ENCODE measurements at places on chromosomes 5 and 9.

DNA sequence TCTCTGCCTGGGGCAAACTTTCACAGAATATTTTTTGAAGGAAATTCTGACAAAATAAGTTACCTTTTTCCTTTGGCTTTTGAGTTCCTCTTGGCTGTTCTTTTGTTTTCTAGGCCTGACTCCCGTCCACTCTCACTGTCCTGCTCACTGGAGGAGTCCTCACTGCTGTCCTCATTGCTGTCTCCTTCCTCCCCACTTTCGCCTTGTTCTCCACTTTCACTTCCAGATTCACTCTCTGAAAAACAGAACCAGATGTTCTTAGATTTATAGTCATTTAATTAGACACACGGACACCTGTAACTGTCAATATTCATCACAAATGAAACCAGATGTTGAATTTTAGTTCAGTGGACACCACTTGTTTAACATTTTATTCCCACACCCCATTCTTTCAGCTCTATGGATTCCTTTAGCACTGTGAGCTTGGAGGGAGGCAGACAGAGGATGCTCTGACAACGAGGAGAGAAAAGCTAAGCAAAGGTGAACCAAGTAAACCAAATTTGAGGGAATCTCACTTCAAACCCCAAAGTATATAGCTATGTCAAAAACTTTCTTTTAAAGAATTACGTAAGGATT lies 180.7 kb downstream of the AP3B1 start:
- no peak for DNase-seq

DNA sequence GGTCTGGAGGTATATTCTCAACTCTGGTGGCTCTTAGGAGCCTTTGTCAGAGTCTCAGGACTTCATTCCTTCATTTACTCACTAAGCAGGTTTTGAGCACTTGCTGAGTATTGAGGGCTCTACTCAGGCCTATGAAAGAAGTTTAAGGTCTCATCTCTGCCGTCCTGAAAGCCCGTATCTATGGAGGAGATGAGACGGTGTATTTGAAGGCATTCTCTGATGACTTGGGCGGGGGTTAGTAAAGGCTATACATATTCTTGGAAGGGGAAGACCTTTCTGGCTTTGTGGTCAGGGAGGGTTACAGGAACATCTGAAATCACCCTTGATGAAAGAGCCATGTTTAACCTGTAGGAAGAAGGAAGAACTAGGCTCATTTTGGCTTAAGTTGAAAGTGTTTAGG lies 21.9 kb downstream of the RASGRF2 start:
- DNase-seq, result no peak

- DNase-seq, result no peak
Measured at GRCh38 chr5:124453221-124454051, 293.0 kb downstream of the ZNF608 start.

DNA sequence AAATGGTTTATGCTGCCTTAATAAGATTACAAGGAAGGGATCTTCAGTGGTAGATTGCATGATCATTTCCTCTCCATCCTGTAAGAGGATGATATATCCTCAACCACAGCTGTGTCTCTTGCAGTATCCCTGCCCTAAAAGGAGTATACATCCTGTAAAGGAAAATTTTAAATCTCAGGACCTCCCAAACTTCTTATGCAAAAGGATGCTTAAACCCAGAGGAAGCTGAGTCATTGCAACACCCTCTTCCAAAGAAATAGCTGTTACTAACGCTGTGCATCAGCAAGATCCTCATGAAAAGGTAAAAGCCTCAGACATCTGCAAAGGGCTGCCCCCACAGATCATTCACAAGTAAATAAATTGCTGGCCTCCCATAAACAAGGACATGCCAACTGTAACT lies 599.0 kb downstream of the PRELID2 start:
- no peak for DNase-seq

GRCh38 chr9:127637322-127637847 lies 25.3 kb downstream of the STXBP1 start:
- no peak for DNase-seq

DNA sequence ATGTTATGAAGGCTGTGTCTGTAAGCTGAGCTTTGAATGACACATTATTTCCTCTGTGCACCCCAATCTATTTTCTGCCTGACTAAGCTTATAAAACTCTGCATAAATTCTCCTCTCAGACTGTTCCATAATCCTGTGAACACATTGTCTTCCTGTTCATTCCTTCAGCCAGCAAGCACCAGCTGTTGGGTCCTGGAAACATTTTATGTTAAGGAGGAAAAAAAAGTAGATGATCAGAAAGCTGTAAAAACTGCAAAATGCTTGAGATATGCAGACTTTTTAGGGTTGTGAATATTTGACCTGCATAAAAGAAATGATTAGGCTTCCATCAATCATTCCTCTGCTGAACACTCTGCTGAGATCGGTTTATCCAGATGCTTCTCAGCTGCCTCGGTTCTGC lies 1246.0 kb upstream of the DMAC1 start:
- no peak for DNase-seq

GRCh38 chr5:137754961-137755762 lies 999 bp upstream of the HNRNPA0 start:
- DNase-seq, result no peak

GRCh38 chr5:112154940-112155686 lies 264.0 kb downstream of the EPB41L4A start:
- peak; percentile 85 for DNase-seq

- DNase-seq, result no peak
Measured at GRCh38 chr5:113292462-113292861, 142.3 kb downstream of the TSSK1B start.

GRCh38 chr9:77947651-77948050 lies 84.0 kb downstream of the GNAQ start:
- no peak for DNase-seq

DNA sequence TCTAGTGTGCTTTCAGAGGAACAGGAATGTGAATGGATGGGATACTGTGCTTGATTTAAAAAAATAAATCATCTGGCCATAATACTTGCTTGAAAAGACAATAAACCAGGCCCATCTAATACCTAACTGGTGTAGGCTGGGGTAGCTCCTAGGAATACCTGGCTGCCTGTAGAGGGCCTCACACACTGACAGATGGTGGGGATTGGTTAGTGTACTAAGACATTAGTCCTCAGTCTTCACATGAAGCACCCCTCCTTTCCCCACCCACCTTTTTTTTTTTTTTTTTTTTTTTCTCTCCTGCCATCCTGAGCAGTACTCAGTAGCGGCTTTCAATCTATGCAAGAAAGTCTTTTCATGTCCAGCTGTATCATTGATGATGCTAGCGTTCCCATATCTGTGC lies 130.5 kb downstream of the ADGRV1 start:
- DNase-seq, result no peak

- DNase-seq, result no peak
Measured at GRCh38 chr9:7097785-7098752, 340.3 kb downstream of the KDM4C start.

- DNase-seq, result no peak
Measured at GRCh38 chr5:175753536-175754402, 95.9 kb downstream of the HRH2 start.

- no peak for DNase-seq
Measured at GRCh38 chr9:99166149-99166548, 55.6 kb downstream of the ALG2 start.

- DNase-seq, result no peak
Measured at GRCh38 chr9:78038620-78039300, 7.1 kb upstream of the GNAQ start.

DNA sequence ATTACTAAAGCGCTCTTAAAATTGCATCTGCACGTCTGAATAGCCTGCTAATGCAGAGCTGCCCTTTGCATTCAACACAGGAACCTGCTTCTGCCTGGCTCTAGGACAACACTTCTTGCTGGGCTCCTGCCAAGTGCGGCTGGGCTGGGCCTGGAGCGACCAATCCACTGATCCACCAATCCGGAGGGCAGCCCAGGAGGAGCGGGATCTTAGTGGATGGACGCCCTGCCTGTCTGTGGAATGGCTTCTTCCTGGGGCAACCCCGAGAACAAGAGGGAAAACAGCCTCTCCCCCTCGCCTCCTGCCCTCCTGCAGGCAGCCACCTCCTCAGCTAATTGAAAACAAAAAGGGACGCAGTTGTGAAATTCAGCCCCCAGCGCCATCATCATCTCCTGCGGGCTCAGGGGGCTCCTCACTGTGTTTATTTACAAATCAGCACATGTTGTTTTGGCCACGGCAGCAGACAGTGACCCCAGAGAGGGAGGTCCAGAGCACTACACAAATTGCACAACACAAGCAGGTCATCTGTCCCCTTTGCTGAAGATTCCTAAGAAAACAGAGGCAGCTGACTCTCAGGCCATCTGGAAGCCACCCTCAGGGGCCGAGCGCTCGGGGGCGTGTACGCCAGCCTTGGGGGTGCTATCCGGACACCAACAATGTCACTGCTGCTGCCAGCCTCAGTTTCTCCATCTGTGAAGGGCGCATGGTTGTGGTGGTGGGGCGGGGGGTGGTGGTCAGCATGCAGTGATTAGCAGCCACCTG lies 57.3 kb downstream of the GADD45G start:
- DNase-seq, result no peak

GRCh38 chr5:6826756-6827155 lies 113.5 kb downstream of the TENT4A start:
- DNase-seq, result no peak

DNA sequence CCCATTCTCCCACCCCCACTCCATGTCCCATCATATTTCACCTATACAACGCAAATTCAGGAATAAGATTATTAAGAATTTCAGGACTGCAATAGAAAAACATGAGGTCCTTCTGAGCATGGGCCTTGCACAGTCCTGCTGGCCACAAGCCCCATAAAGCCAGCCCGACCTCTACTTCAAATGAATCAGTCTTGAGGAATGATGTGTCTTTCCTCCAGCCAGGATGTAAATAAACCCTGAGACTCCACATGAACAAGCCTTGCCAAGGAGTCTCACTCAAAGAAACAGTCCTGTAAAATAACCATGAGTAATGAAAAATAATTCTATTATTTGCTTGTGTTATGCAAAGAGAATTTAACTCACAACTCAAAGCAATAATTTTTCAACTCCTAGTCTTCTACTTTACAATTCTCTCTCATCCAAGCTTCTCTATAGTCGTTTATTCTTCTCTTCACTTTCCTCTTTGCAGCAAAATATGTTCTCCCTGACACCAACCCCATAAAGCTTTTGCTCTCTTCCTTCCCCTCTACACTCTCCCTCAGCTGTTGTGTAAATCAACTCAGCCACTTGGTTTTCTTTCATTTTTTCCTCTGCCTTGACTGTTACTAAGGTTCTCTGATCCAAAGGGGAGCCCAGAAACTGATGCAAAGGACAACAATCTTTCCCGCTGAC lies 140.1 kb upstream of the MOCS2 start:
- DNase-seq, result no peak

GRCh38 chr9:116979456-116979855 lies 292.4 kb downstream of the TRIM32 start:
- no peak for DNase-seq

- DNase-seq, result no peak
Measured at GRCh38 chr5:67770431-67771025, 445.0 kb upstream of the PIK3R1 start.

DNA sequence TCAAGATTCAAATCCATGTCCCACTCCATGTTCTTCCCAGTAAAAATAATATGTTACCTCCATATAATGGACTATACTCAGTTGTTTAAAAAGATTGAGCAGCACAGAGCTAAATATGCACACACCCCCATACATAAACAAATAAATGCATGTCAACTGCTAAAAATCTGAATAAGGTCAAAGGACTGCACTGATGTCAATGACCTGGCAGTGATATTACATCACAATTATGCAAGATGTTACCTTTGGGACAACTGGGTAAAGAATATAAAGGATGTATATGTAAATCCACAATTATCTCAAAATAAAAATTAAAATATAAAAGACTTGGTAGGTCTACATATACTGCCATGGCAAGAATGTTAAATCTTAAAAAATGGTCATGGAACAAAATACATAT lies 57.9 kb downstream of the CDK5RAP2 start:
- no peak for DNase-seq

- DNase-seq, result peak; percentile 38
Measured at GRCh38 chr9:4680173-4680525, 780 bp downstream of the CDC37L1 start.

DNA sequence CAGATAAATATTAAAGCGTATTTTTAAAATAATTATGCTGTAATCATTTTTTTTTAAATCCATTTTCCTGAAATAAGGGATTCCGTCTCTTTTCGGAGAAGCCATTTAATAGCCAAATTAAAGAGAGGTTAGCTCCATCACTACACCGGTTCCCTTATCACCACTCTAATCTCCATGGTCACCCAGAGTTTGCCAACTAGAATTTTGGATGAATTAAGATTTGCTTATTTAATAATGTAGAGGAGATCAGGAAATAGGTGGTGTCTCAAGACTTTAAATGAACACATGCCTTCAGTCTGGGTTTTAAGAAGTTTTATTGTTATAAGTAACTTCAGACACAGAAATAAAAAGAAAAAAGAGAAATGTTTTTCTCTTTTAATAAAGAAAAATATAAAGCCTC lies 151.7 kb downstream of the TTC39B start:
- no peak for DNase-seq

DNA sequence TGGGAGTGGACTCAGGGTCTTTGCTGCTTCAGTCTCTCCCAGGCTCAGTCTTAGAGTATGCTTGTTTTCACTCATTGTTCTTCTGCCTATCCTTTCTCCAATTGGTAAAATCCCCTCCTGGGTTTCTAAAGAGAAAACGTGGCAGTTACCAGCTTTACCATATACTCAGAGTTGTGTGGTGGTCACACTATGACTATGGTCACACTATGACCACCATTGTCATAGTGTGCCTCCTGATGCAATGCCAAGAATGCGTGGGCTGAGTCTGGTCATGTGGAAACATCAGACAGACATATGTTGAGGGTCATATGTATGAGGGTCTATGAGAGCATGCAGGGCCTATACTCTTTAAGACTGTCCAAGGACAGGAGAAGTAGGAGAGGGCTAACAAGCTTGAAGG lies 326.5 kb upstream of the PRR16 start:
- no peak for DNase-seq

- DNase-seq, result peak; percentile 79
Measured at GRCh38 chr5:148733601-148734438, 79.5 kb upstream of the HTR4 start.

DNA sequence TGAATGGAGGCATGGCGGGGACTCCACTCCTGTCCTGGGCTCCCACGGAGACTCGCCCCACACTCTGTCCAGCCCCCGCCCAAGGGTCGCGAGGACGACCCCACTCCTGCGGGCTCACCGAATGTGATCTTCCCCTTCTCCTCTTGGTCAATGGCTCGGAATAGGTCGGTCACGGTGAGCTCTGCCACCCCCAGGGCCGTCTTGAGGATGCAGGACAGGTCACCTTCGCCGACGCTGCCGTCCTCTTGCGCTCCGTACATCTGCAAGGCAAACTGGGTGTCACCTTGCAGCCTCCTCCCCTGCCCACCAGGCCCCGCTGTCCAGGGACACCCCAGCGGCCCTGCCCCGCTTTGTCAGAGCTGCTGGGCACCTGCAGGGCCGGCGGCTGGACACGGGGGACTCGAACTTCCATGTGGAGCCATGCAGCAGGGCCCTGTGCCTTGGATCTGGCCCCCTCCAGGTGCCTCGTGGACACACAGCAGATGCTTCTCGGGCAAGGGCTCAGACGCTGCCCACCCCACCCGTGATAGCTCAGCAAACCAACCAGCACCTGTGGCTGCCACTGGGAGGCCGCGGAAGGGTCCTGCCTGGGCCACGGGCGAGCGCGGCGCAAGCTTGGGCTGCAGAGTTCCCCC lies 21.5 kb upstream of the SLC6A3 start:
- DNase-seq, result no peak

- DNase-seq, result no peak
Measured at GRCh38 chr5:3121813-3122212, 370.3 kb upstream of the IRX2 start.
